ENCODE measurements at places on chromosomes 3 and 15. TPM values are rescaled to one million over a fixed set of nuclear protein-coding genes. Genes with fewer than 3 reads are reported as not detected.

STRC gene
- total RNA-seq, result 1.2 TPM

SGO1 gene
- 11.6 TPM for total RNA-seq

GRCh38 chr3:197600796-197601565 is 45.2 kb upstream of the BDH1 start:
- no peak for DNase-seq

DNA sequence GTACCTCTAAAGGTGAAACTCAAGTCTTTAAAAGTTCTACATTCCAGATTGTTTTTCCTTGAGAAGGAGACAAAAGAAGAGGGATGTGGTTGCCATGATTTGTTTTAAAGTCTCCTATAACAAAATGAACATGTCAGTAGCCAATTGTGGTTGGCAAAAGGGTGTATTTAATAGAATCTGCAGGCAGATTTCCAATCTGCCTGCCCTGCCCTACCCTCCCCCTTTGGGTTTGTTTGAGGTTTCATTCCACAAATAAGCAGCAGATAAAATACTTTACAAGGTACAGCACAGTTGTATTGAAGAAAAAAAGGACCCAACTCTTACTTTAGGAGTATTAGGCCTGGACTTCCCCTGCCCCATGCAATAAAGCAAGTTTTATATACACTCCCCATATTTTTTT is 59.5 kb downstream of the MLH1 start:
- no peak for DNase-seq

SPRED1 gene
- 27.7 TPM for total RNA-seq

DNA sequence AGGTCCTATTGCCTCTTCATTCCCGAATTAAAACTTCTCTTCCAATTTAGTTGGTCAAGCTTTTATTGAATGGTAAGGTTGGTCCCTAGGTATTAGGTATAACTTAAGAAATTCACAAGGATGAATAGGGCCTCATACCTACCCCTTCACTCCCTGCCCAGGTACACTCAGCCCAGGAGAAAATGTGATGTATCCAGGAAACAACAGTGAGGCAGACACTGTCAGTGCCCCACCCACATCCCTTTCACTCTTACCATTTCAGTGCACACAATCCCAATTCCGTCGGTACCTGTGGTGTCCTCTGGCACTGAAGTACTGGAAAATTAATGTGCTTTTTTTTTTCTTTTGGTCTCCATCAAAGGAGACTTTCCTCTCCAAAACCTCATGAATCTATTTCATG is 10.5 kb upstream of the C3orf49 start:
- no peak for DNase-seq

- DNase-seq, result no peak
Measured at GRCh38 chr3:179719048-179719734, 66.4 kb downstream of the USP13 start.

DNA sequence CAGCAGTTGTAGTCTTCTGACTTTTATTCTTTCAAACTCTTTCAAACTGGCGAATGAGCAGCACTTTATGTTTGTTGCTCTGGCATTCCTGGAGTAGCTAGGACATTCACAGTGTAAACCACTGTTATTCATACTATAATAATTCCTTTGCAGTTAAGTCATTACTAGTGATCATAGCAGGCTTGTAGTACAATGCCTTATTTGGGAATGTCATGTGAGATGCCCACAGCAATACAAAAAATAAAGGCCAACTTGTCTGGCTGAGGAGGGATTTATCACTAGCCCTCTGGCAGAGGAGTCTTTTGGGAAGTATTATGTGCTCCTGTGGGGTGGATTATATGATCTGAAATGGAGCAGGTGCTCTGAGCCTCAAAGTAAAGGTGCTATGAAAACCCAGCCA is 197.2 kb downstream of the VGLL3 start:
- no peak for DNase-seq

- DNase-seq, result no peak
Measured at GRCh38 chr3:101817992-101818391, 31.3 kb upstream of the NFKBIZ start.

DNA sequence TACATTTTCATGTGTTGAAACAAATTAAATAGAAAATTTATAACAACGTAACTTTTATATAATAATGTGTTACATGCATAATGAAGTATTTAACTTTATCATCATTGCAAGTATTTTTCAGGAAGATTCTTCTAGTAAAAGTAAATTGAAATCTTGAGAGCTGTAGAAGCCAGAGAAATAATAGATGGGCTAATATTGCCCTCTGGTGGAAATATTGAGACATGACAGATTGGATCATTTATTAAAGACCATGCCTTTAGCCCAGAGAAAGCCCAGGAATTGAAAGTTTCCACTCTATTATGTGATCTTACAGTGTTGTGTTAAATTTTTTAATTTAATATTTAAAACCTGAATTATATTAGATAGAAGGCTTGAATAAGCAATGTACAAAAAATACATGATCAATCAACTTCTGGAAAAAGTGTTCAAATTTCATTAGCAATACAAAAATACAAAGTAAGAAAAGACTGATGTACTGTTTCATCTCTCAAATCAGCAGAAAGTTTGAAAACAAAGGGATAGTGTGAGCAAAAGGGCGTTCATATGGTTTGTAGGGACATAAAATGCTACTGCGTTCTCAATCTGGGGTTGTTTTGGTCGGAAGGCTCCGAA is 52.7 kb upstream of the SPTSSB start:
- DNase-seq, result peak; percentile 71

DNA sequence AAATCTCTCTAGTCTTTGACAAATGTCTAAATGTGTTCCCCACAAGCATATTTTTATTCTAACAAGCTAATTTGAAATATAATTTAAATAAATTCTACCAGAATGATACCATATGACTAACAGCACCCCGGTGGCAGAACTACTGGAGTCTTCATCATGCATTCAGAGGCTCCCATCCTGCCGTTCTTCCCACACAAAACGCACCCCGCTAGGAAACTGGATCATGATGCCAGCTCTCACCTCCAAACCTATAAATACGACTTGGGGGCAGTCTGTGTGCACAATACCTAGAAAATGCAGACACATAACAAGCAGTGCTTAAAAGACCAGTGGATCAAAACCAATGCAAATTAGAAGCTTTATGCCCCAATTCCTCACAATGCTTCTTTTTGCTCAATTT is 8.5 kb downstream of the HOMER2 start:
- no peak for DNase-seq

DNA sequence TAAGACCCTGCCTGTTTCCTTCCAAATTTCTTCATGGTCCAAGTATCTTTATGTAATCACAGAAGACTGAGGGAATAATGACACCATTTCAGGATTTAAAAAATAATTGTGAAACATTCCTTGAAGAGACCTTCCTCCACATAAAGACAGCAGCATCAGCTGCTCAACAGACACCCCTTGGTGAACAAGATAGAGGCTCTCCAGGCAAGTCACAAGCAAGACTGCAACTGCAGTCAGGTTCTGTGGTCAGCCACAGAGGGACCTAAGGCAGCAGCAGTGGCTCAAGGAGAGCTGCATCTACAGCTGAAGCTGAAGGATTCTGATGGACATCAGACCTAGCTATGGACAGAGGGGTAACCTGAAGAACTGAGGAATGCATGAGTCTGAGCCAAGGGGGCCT is 97.2 kb upstream of the C3orf80 start:
- DNase-seq, result no peak

GRCh38 chr15:56839099-56839498 is 79.3 kb upstream of the TCF12 start:
- no peak for DNase-seq

CHL1 gene
- 9.9 TPM for total RNA-seq

EPB42 gene
- total RNA-seq, result not detected

CPA3 gene
- total RNA-seq, result not detected

ZBTB11 gene
- total RNA-seq, result 28.9 TPM

GRCh38 chr3:14234251-14235002 is 55.8 kb downstream of the LSM3 start:
- no peak for DNase-seq

All from Karpas-422 (cell line).